ENCODE measurements at places on chromosomes 2 and 18.

DNA sequence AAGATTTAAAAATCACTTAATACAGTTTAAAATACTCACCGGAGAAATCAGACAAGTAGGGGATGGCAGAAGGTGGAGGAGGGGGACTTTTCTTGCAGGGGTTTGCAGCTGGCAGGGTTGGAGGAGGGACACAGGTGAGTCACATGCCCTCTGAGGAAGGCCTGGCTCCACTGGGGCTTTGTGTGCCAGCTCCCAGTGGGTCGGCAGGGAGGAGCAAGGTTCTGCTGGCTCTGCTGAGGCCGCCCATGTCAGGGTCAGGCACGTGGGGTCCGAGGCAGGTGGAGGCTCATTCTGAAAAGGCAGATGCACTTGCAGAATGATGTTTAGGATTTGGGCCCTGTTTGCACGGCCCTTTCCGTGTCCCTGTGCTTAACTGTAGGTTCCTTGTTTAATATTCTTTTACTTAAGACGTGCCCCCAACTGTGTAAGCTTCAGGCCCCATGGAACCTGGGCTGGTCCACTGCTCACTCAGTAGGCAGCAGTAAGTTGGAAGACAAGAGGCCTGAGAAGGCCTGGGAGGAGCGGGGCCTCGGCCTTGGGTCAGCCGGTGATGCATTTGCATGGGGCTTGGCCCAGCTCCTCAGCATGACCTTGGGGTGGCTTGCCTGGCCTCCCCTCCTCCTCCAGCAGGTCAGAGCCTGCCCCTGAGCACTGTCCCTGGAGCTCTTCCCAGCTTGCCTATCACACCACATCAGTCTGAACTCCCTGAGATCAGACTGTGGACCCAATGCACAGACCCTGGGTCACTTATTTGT is 141.0 kb downstream of the GLI2 start:
- no peak for DNase-seq

GRCh38 chr2:71631411-71631931 is 178.1 kb downstream of the DYSF start:
- DNase-seq: no peak

DNA sequence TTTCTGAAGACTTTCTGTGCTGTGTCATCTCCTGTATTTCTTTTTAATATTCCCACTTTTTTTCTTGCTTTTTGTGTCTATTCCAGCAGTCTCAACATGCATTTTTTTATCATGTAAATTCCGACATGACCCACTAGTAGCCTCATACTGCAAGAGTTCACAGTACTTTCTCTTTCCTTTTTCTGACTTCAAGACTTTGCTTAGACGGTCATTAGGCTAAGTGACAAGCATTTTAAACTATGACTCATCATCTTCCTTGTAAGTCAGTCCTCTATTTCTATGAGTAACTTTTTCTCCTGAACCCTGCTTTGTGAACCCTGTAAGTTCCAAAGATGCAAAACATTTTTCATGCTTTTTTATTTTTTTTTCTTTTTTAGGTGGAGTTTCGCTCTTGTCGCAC is 381.2 kb downstream of the TXNL1 start:
- DNase-seq: no peak

DNA sequence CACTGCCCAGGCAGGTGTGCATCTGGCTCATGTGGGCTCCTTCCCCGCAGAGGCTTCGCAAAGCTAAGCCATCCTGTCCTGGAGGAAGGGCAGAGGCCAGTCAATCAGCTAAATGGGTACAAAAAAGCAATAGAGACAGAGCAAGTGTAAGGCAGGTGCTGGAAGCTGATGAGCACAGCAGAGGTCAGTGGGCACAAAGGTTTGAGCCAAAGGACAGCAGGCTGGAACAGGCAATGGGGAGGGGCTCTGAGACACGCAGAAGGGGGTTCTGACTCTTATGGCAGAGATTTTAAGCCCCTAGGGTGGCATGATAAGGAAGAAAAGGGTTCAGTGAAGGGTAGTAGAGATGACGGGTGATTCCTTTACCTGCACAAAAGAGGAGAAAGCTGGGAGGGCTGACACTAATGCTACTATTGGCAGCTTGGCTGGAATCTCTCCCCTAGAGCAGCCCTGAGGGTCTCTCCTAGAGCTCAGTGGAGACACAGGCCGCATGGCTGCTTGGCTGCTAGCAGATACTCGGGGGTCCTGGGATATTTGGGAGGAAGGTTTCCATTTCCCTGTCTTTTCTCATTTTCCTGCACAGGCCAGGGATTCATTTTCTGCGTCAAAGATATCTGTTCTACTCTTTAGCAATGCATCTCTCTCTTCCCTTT is 132.4 kb downstream of the MYCN start:
- no peak for DNase-seq

GRCh38 chr18:3528231-3528630 is 78.3 kb downstream of the TGIF1 start:
- no peak for DNase-seq

GRCh38 chr2:112483831-112484230 is 1.9 kb downstream of the TTL start:
- DNase-seq: no peak

DNA sequence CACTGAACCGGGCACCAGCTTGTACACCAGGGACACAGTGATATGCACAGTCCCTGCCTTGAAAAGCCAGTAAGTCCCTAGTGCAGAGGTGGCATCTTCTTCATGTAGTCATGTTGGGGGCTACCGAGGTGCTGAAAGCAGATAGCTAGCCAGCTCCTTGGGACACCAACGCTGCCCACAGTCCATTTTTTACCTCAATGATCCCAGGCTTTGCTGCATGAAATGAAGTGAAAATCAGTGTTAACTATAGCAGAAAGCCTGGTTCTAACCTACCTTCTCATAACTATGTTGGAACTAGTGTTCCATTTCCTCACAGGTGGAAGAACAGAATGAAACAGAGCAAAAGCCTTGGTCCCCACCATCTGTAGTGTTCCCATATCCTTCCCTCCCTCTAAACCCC is 66.6 kb upstream of the EML6 start:
- no peak for DNase-seq

DNA sequence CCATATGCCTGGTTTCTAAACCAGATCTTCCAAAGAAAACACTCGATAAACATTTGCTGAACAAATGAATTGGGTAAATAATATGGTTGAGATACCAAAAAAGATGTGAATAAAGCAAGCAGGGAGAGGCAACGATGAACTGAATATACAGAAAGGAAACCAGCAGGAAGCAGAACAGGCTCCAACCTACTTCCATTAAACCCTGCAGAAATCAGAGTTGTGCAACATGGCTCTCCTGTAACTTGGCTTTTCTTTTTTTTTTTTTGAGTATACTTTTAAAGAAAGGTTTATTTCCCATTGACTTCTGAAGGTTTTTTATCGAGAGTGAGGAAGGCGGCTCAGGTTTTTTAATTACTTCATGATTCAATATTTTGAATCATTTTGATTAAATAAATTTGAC is 23.5 kb downstream of the ITSN2 start:
- no peak for DNase-seq

DNA sequence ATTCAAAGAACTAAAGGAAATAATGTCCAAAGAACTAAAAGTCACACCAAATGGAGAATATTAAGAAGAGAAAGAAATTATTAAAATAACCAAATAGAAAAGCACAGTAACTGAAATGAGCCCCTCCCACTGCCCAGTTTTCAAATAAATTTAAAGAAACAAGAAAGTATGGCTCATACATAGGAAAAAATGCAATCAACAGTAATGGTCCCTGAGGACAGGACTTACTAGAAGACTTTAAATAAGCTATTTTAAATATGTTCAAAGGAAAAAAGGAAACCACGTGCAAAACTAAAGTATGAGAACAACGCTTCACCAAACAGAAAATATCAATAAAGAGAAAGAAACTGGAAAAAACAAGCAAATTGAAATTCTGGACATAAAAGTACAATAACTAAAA is 58.9 kb downstream of the TMEM131 start:
- DNase-seq: no peak

GRCh38 chr2:236271851-236272250 is 7.6 kb upstream of the ASB18 start:
- DNase-seq: no peak

DNA sequence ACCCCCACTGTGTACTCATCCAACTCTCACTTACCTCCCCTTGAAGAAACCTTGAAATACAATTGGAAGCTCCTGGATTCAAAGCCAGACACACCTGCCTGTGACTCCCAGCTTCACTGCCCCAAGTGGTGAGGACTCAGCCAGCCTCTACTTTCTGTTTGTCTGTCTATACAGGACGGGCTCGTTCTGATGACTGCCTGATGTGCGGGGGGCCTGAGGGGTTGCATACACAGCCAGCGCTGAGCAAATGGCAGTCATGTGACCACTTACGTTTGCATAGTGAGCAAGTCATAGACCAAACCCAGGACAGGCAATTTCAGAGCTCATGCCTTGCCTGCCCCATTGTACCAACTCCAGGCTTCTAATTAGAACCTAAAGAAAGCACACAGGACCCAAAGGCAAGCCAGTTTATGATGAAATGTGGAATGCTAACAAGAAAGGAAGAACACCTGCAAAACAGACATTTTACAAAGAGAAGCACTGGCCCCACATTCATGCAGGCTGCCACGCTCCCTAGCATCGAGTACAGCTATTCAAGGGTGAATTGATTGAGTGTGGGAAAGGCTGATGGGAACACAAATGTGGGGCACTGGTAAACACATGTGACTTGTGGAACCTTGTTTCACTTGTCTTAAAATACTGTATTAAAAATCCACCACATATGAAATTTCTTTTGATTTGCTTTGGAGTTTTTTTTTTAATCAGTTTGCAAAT is 137.8 kb downstream of the LNPK start:
- DNase-seq: no peak

GRCh38 chr2:156427074-156427473 is 9.1 kb upstream of the GPD2 start:
- no peak for DNase-seq

DNA sequence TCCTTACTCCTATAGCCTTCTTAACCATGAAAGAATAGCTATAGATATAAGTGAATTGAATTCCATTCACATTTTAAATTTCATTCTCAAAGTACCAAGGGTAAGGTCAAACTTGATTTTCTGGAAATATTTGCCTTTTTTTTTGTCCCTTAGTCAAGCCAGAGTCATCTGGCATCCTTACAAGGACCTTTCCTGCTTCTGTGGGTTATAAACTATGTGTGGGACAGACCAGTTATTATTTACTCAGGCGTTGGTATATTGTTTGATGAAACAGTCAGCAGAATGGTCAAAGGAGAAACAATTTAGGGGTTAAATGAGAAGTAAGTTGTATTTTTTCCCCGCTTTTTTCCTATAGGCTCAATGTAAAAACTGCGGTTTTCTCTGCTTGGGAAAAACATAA is 1103.2 kb upstream of the ZEB2 start:
- DNase-seq: no peak

DNA sequence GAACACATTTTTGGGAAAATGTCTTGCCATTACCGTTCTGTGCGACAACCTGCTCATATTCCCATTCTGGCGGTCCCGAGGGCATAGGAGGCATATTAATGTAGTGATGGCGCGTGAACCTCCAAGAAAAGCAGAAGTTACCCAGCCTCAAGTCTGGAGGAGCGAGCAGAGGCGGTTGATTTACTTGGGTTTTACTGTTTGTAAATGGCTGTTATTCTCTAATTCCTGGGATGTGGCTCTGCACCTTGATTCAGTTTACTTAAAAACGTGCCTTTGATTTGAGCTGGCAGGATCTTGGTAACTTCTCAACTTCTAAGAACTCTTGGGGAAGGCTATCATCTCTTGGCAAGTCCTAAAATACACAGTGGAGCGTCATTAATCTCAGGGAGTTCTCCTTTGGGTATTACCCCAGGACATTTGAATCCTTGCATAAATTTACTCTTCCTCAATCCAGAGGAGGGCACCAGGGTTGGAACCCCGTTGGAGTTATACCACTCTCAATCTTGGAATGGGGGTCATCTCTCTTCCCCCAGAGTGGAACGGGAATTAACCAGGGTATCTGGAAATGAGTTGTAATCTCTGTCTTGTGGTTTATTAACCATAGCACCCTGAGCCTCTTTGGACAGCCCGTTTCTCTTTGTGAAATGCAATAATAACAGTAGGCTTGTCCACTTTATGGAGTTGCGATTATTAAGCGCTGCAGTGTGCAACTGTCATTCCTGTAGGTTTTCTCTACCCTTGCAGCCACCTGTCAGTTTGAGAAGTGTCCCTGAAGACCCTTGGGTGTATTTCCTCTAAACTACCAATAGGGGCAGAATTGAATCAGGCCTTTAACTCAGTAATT is 2.1 kb downstream of the HK2 start:
- DNase-seq: no peak

DNA sequence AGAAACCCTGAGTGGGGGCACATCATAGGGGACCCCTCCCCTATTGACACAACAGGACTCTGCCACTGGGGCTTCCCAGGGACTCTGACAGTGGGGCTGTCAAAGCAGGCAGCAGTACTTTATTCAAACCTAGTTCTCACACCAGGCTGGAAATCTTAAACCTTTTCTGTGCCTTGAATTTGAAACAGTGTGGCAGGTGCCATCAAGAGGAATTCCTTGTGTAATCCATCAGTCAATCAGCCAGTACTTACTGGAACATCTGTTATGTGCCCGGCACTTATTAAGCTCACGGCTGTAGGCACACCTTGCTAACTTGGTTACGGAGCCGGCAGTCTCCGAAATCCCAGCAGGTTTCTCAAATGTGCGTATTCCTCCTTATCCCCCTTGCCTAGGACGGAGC is 12.0 kb downstream of the GLI2 start:
- no peak for DNase-seq

DNA sequence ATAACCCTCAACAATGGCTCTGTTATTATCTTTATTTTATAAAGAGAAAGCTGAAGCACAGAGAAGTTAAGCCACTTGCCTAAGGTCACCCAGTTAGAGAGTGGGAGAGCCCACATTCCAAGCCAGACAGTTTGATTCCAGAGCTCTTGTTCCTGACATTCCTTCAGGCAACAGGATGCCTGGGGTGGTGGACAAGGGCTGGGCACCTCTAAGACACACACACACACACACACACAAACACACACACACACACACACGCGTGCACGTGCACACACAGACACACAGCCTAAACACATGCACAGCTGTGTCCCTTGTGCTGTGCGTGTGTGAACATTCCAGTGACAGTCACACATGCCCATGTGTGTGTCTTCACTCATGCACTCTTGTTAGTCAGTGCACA is 26.4 kb downstream of the CELF4 start:
- no peak for DNase-seq

- DNase-seq: no peak
Observed at GRCh38 chr2:15624903-15625302, 33.2 kb downstream of the DDX1 start.

GRCh38 chr2:71887196-71887595 is 260.5 kb downstream of the CYP26B1 start:
- DNase-seq: no peak

DNA sequence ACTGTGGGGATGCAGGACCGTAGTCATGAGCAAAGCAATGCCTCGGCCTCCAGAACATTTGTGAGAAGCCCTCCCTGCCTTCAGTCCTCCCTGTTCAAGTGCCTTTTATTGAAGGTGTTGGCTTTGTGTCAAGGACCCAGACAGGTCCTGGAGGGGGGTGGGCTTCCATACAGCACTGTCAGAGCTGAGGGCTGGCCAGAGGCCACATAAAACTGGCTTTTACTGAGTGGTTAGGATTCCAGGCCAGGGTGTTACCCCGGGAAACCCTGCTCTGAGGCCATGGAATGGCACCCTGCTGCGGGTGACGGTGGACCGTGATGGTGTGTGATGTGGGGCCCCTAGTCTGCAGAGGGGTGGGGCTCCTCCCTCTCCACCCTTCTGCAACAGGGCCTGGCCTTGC is 41.6 kb downstream of the TOGARAM2 start:
- no peak for DNase-seq

- DNase-seq: no peak
Observed at GRCh38 chr2:106054321-106054720, 139.8 kb downstream of the UXS1 start.

All from activated T-cell treated with anti-CD3 and anti-CD28 coated beads for 1 hour (primary cell).